Nephron progenitor cell (in vitro differentiated cells): ENCODE measurements at places on chromosomes 6 and 20.

DNA sequence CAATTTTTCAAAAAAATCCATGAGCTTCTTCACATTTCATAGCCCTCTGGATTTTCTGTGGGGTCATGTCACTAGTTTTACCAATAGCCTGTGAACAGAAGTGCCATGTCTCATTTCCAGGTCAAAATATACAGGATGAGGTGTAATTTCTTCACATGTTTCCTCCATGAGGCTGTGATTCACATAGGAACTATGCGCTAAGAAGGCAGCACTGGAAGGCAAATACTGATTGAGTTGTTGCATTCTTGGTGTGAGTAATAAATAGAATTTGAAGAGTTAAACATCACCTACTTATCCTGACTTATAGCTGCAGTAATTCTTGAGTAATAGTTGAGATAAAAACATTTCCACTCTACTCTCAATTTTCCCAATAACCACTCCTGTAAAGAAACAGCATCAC lies 442.3 kb downstream of the HAO1 start:
- H3K27ac ChIP-seq: no peak overlapping the region
- H3K36me3 ChIP-seq: peaks cover 9% of the 10 kb centered on the region
- H3K4me3 ChIP-seq: no peak overlapping the region
- peaks cover 5% of the 10 kb centered on the region for H3K4me1 ChIP-seq
- peaks cover 5% of the 10 kb centered on the region for H3K27me3 ChIP-seq
- DNase-seq: no peak

DNA sequence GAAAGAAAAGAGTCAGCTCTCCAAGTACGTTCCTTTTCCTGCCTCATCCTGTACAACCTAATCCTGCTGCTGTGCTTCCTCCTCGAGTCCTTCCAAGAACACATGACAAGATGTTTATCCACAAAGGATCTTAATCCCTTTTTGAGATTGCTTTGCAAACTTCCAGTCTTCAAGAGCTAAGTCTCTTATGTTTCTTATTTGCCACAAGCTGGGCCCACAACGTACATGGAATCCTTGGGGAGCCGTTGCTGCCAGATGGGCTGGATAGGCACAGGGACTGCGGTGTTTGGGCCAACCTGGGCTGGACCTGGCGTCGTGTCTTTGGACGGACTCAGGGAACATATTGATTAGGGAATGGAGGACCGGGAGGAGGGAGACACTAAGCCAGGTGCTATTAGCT lies 79.7 kb upstream of the AFDN start:
- peaks cover 4% of the 10 kb centered on the region for H3K27me3 ChIP-seq
- H3K4me1 ChIP-seq: peaks cover 70% of the 10 kb centered on the region
- H3K27ac ChIP-seq: no peak overlapping the region
- H3K4me3 ChIP-seq: peak overlapping the region; percentile 10
- DNase-seq: no peak

DNA sequence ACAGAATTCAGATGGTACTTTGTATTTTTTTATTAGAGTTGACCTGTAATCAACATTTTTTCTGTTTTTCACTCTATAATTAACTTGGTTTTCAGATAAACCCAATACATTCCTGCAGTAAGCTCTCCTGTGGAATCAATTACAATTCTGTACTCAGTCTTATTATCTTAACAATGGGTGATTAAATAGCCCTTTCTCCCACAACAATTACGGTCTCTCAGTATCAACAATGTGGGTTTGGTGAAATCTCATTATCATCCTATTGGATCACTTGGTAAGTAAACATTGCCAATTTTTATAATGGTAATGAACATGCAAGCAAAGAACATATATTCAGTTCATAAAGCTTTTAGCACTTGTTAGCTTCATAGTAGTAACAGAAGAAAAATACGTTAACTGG lies 438.9 kb upstream of the EPHA7 start:
- DNase-seq: no peak
- H3K27ac ChIP-seq: no peak overlapping the region
- H3K27me3 ChIP-seq: no peaks in the 10 kb centered on the region
- H3K4me1 ChIP-seq: peaks cover 5% of the 10 kb centered on the region
- no peak overlapping the region for H3K4me3 ChIP-seq

DNA sequence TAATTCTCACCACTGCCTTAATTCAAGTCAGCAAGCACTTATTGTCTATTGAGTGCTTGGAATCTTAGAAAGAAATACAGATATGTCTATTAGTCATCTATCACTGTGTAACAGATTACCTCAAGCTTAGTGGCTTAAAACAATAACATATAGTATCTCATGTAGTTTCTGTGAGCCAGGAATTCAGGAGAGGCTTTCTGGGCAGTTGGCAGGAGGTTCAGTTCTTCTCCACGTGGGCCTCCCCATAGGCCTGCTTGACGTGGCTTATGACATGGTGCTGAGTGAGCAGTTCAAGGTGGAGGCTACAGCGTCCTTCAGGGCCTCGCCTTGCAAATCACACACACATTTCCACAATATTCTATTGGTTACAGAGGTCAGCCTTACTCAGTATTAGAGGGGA lies 69.7 kb downstream of the DTD1 start:
- no peak overlapping the region for H3K27ac ChIP-seq
- H3K4me3 ChIP-seq: no peak overlapping the region
- H3K4me1 ChIP-seq: no peaks in the 10 kb centered on the region
- H3K36me3 ChIP-seq: no peaks in the 10 kb centered on the region
- DNase-seq: no peak
- no peaks in the 10 kb centered on the region for H3K27me3 ChIP-seq

GRCh38 chr6:41704028-41704427 lies 31.4 kb downstream of the TFEB start:
- no peak overlapping the region for H3K4me3 ChIP-seq
- no peak overlapping the region for H3K27ac ChIP-seq
- peaks cover 19% of the 10 kb centered on the region for H3K27me3 ChIP-seq
- DNase-seq: no peak

- H3K4me1 ChIP-seq: peaks cover 15% of the 10 kb centered on the region
- H3K27ac ChIP-seq: no peak overlapping the region
- no peaks in the 10 kb centered on the region for H3K36me3 ChIP-seq
- DNase-seq: no peak
Observed at GRCh38 chr6:84260196-84260595, 32.8 kb upstream of the CEP162 start.

- H3K4me3 ChIP-seq: no peak overlapping the region
- peaks cover 28% of the 10 kb centered on the region for H3K27me3 ChIP-seq
- no peak for DNase-seq
- no peak overlapping the region for H3K27ac ChIP-seq
Observed at GRCh38 chr6:166703149-166703710, 76.2 kb upstream of the RPS6KA2 start.

DNA sequence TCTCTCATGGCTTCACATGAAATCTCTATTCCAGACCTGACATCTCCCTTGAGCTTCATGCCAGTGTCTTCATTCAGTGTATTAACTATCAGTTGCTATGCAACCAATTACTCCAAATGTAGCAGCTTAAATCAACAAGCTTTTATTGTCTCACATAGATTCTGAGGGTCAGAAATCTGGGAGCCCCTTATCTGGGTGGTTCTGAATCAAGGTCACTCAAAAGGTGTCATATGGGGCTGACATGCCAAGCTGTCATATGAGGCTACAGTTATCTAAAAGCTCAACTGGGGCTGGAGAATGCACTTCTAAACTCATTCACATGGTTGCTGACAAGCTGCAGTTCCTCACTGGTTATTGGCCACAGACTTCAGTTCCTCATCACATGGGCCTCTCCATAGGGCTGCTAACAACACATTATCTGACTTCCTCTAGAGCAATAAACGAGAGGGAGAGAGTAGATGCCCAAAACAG lies 7.3 kb upstream of the CGA start:
- no peak for DNase-seq
- no peaks in the 10 kb centered on the region for H3K36me3 ChIP-seq
- no peak overlapping the region for H3K27ac ChIP-seq
- H3K27me3 ChIP-seq: no peaks in the 10 kb centered on the region

GRCh38 chr6:108492131-108492766 lies 68.5 kb upstream of the FOXO3 start:
- no peaks in the 10 kb centered on the region for H3K36me3 ChIP-seq
- peaks cover 7% of the 10 kb centered on the region for H3K27me3 ChIP-seq
- no peaks in the 10 kb centered on the region for H3K4me1 ChIP-seq
- DNase-seq: no peak
- no peak overlapping the region for H3K4me3 ChIP-seq

- peak within 1 kb of the TSS; percentile 99 for H3K27ac ChIP-seq
- H3K4me3 ChIP-seq: peak within 1 kb of the TSS; percentile 97
- H3K4me1 ChIP-seq: peaks cover 45% of the 10 kb centered on the region
- H3K36me3 ChIP-seq: peaks cover 2% of the 10 kb centered on the region
- DNase-seq: peak; percentile 74
- H3K27me3 ChIP-seq: no peaks in the 10 kb centered on the region
Observed at GRCh38 chr20:52972190-52972937, at the start of gene TSHZ2. Gene TSHZ2, plus strand, starts transcription at chr20:52972358. Its CDS starts 936 bp downstream, at chr20:52973294.

- no peak for DNase-seq
- no peak overlapping the region for H3K4me3 ChIP-seq
- H3K27ac ChIP-seq: no peak overlapping the region
- no peaks in the 10 kb centered on the region for H3K27me3 ChIP-seq
Observed at GRCh38 chr6:118223316-118223715, 316.3 kb downstream of the SLC35F1 start.

- no peak overlapping the region for H3K4me3 ChIP-seq
- H3K27ac ChIP-seq: no peak overlapping the region
- H3K4me1 ChIP-seq: peaks cover 61% of the 10 kb centered on the region
- peaks cover 15% of the 10 kb centered on the region for H3K27me3 ChIP-seq
- no peak for DNase-seq
Observed at GRCh38 chr6:170152124-170152926, 138.6 kb downstream of the DLL1 start.

- no peak for DNase-seq
- no peak overlapping the region for H3K4me3 ChIP-seq
- H3K27ac ChIP-seq: no peak overlapping the region
- no peaks in the 10 kb centered on the region for H3K27me3 ChIP-seq
Observed at GRCh38 chr6:36533321-36533720, 14.0 kb downstream of the STK38 start.

GRCh38 chr6:3499603-3500002 lies 42.8 kb upstream of the SLC22A23 start:
- no peaks in the 10 kb centered on the region for H3K36me3 ChIP-seq
- H3K4me1 ChIP-seq: peaks cover 51% of the 10 kb centered on the region
- DNase-seq: no peak
- no peak overlapping the region for H3K27ac ChIP-seq
- H3K27me3 ChIP-seq: peaks cover 7% of the 10 kb centered on the region
- no peak overlapping the region for H3K4me3 ChIP-seq

GRCh38 chr6:138161338-138162110 lies at the start of gene ARFGEF3:
Gene ARFGEF3, plus strand, starts transcription at chr6:138161939. Its CDS starts 148 bp downstream, at chr6:138162087.
- H3K36me3 ChIP-seq: no peaks in the 10 kb centered on the region
- H3K4me3 ChIP-seq: peak within 1 kb of the TSS; percentile 77
- no peak within 1 kb of the TSS for H3K27ac ChIP-seq
- H3K27me3 ChIP-seq: peaks cover 91% of the 10 kb centered on the region
- peaks cover 12% of the 10 kb centered on the region for H3K4me1 ChIP-seq

- peaks cover 37% of the 10 kb centered on the region for H3K27me3 ChIP-seq
- DNase-seq: no peak
- H3K4me3 ChIP-seq: no peak overlapping the region
- H3K36me3 ChIP-seq: peaks cover 6% of the 10 kb centered on the region
- no peak overlapping the region for H3K27ac ChIP-seq
- no peaks in the 10 kb centered on the region for H3K4me1 ChIP-seq
Observed at GRCh38 chr6:154991207-154991606, 3.9 kb upstream of the TIAM2 start.

GRCh38 chr6:126722411-126722810 lies 382.5 kb downstream of the CENPW start:
- no peak for DNase-seq
- H3K36me3 ChIP-seq: peaks cover 28% of the 10 kb centered on the region
- peaks cover 23% of the 10 kb centered on the region for H3K4me1 ChIP-seq

GRCh38 chr6:145798530-145798929 lies 16.1 kb downstream of the FBXO30 start:
- DNase-seq: no peak
- no peak overlapping the region for H3K4me3 ChIP-seq
- no peaks in the 10 kb centered on the region for H3K4me1 ChIP-seq
- no peak overlapping the region for H3K27ac ChIP-seq

DNA sequence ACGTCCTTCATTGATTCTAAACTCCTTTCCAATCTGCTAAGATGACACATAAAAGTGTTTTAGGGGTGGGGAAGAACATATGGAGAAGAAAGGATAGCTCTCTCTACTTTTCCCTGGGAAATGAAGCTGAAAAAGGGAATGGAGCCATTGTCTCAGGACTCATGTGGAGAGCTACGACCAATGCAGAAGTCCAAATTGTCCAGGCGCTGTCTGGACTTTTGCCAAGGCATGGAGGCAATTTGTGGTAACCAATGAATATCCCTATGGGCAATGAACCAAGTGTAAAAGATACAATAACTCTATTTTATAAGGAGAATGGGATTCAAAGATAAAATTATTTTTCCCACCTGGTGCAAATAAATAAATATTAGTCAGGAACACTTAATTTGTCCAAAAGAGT lies 16.1 kb downstream of the FBXL4 start:
- H3K27me3 ChIP-seq: no peaks in the 10 kb centered on the region
- H3K4me3 ChIP-seq: no peak overlapping the region
- H3K27ac ChIP-seq: no peak overlapping the region
- no peak for DNase-seq
- peaks cover 26% of the 10 kb centered on the region for H3K4me1 ChIP-seq

GRCh38 chr6:132007474-132008190 lies 56.5 kb upstream of the CCN2 start:
- no peaks in the 10 kb centered on the region for H3K4me1 ChIP-seq
- no peak overlapping the region for H3K4me3 ChIP-seq
- H3K27me3 ChIP-seq: no peaks in the 10 kb centered on the region

- H3K4me1 ChIP-seq: no peaks in the 10 kb centered on the region
- H3K4me3 ChIP-seq: no peak overlapping the region
- DNase-seq: no peak
- no peaks in the 10 kb centered on the region for H3K36me3 ChIP-seq
- peaks cover 4% of the 10 kb centered on the region for H3K27me3 ChIP-seq
Observed at GRCh38 chr6:147156218-147156617, 48.0 kb upstream of the STXBP5 start.

DNA sequence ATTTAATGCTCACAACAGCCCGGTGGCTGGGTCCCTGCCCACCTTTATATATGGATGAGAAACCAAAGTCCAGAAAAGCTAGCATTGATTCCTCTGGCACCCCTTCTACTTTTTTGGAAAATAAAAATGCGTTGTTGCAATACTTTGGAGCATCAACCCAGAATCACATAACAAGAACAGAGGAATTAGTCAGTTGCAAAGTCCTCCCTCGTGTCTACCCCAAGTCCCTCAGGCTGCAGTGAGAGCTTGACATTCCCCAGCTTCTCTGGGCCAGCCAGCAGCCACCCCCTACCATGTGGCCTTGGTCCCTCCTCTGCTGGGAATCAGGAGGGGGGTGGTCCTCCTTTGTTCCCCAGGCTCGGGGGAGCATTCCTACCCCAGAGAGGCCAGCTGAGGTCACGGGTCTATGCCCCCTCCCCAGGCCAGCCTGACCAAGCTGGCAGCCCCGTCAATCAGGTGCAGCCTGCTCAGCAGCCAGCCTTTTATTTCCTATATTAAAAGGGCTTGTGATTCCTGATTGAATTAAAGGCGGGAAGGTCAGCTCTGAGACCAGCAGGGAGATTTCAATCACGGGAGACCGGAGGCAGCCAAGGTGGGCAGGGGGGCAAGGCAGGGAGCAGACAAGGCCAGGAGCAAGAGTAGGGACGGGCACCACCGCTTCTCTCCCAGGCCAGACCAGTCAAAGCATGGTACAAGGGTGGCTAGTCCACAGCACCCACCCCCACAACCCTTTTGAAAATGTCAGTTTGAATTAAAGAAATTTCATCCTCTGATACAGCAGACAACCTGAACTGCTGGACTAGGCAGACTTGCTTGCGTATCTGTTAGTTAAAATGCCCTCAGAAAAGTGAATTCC lies 158.9 kb downstream of the MRPL14 start:
- H3K27ac ChIP-seq: no peak overlapping the region
- DNase-seq: no peak
- no peak overlapping the region for H3K4me3 ChIP-seq
- no peaks in the 10 kb centered on the region for H3K36me3 ChIP-seq
